ENCODE measurements at places on chromosomes 16 and 17. TPM values are rescaled to one million over a fixed set of nuclear protein-coding genes. Genes with fewer than 3 reads are reported as not detected.

The TPSG1 gene
- not detected for total RNA-seq

The TXNL4B gene
- 9.2 TPM for total RNA-seq

The CYGB gene
- 4.4 TPM for total RNA-seq

The SAMD14 gene
- 14.1 TPM for total RNA-seq

The LHX1 gene
- total RNA-seq: not detected

The HEATR3 gene
- total RNA-seq: 19.9 TPM

The CCDC154 gene
- total RNA-seq: 0.25 TPM

The AOC3 gene
- total RNA-seq: 0.31 TPM

All from bladder microvascular endothelial cell (primary cell).